Uterus (tissue), 4 donors: ENCODE measurements at places on chromosomes 2 and 18. TPM values are rescaled to one million over a fixed set of nuclear protein-coding genes. Genes with fewer than 3 reads are reported as not detected.

- DNase-seq = no peak
These were observed 650 bp downstream of the ORMDL1 start for GRCh38 chr2:189783451-189783926.

GRCh38 chr2:204795156-204795555 is 249.9 kb downstream of the PARD3B start:
- no peak for DNase-seq

GRCh38 chr2:160229591-160229990 is 29.5 kb upstream of the ITGB6 start:
- no peak for DNase-seq

DNA sequence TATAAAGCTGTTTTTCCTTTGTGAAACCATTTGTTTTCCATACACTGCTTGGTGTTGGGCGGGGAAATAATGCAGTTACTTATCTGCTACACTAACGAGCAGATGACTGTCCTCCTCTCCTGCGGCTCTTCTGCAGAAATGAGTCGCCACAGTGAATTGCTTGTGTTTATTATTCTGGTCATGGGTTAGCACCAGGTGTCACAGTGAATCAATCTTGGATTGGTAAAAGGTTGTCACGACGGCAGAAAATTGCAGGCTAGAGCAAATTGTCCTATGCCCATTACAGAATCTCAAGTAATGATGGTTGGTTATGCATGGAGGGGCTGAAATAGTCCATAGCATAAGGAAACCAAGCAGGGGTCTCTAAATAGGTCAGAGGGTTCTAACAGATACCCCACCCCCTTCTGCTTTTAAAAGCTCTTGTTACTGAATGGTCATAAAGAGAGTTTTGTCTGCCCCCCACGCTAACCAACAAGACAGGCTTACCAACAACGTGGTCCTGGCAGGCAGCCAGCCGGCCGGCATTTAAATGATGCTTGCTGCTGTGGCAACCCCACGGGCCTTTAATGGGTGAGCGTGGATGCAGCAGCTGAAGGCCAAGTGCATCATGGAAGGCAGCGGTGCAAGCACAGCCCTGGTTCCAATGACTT is 29.5 kb downstream of the RAB31 start:
- no peak for DNase-seq

GRCh38 chr18:54205959-54206358 is 18.5 kb downstream of the MBD2 start:
- no peak for DNase-seq

- DNase-seq = no peak
These were observed 39.8 kb downstream of the RHBDD1 start for GRCh38 chr2:226875438-226876225.

GRCh38 chr2:33528441-33528950 is 52.0 kb downstream of the RASGRP3 start:
- DNase-seq = no peak

The TUBA4B gene
- not detected for total RNA-seq

The CKAP2L gene
- total RNA-seq = not detected

The XIRP2 gene
- total RNA-seq = not detected
